ENCODE measurements at places on chromosomes 4 and X.

DNA sequence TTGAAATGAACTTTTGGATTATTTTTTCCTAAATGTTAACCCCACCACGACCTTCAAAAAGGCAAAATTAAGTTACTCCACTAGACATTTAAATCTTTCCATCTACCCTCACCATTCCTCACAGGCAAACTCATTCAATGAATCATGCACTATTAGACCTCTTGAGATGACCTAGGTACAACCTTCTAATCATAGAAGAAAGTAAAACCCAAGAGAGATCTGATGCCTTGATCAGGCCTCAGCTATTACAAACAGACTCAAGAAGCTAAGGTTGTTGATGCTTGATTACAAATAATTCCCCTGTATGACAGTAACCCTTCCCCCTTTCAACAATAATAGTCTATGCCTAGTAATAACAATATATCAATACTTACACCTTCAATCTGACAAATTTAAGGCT is 18.9 kb downstream of the TAPT1 start:
- DNase-seq = no peak

DNA sequence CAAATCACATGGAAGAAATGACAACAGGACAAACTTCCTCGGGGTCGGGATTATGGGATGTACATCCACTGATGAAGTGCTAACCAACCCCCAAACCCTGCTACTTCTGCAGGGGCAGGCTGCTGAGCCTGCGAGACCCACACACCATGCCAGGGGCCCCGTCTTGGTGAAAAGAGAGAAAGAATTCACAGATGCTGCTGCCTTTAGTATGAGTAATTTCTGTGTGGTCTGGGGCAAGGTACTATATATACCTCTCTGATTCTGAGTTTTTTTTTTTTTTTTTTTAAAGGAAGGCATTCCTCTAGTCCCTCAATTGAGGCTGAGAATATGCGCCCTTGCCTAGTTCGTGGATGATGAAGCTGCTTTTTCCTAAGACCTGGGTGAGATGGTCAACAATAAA is 24.8 kb downstream of the PDHA1 start:
- DNase-seq = no peak

DNA sequence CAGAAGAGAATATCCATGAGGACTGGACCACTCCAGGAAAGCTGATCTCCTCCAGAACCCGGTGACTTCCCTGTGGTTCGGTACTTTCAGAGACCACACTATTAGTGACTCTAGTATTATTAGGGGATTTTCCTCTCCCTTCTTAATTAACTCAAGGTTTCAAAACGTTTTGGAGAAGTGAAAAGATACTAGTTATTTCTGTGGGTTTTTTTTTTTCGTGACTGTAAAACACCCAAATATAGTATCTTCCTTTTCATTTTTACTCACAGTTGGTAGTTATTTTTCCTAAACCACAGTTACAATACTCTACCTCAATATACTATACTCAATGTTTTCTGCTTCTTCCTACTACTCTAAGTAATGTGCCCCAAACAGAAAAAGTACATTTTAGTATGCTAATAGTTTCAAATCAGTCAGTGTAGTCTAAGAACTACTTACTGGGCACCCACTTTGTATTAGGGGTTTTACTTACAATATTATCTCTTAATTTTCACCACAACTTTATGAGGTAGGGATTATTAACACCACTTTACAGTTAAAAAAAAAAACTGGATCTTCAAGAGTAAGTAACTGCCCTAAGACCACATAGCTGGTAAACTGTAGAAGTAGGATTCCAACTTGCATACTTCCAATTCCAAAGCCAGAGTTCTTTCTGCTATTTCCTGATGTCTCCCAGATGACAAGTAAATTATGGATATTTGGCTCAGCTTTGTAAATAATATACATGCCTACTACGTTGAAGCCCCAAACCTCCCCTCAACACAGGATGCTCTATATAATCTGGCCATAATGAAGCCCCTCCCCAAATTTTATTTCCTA is 45.0 kb downstream of the SLC9A7 start:
- no peak for DNase-seq

DNA sequence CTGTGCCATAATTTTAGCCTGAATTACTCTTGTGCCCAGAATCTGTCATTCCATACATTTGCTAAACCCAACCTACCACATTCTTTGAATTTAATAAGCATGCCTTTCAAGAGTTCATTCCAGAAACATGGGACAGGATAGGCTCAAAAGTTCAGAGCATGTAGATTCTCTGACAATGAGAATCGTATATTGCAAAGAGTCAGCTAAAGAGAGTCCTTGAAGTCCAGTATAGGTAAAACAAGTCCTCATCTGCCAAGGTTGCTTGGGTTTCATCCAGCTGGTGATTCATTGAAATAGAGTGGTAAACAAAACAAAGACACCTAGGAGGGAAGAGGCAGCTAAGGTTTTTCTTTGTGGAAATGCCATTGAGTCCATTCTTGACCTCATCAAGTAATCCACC is 249.3 kb upstream of the DIPK2B start:
- no peak for DNase-seq

GRCh38 chr4:120916937-120917336 is 5.6 kb downstream of the PRDM5 start:
- no peak for DNase-seq

DNA sequence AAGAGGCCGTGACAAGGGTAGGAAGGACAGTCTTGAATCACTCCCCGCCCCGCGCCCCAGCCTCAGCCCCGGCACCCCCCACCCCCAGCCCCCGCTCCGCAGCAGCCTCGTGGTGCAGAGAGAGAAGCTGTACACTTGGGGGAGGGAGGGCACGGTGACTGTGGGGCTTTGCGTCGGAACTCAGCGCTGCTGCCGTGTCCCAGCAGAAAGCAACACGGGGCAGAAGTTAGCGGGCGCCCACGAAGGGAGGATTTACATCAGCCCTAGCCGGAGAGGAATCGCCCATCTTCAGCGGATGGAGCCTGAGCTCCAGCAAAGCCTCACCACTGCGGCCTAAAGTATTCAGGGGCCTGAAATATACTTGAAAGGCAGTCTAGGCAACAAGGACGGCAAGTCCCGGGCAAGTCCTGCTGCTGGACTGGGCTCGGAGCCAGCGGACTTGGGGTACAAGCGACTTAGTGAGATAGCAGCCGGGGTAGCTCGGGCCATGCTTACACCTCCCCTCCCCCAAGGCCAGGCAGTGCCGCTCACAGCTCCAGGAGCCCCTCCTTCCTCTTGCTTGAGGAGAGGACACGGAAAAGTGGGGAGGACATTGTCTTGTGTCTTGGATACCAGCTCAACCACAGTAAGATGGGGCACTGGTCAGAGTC is 18.5 kb upstream of the OPN1LW start:
- DNase-seq = no peak

GRCh38 chr4:150683775-150684350 is 101.9 kb downstream of the MAB21L2 start:
- no peak for DNase-seq

GRCh38 chr4:99490286-99490685 is 20.5 kb upstream of the C4orf17 start:
- no peak for DNase-seq

GRCh38 chr4:142817442-142817841 is 28.7 kb downstream of the INPP4B start:
- peak; percentile 89 for DNase-seq

GRCh38 chr4:161949946-161950725 is 213.7 kb downstream of the FSTL5 start:
- no peak for DNase-seq

DNA sequence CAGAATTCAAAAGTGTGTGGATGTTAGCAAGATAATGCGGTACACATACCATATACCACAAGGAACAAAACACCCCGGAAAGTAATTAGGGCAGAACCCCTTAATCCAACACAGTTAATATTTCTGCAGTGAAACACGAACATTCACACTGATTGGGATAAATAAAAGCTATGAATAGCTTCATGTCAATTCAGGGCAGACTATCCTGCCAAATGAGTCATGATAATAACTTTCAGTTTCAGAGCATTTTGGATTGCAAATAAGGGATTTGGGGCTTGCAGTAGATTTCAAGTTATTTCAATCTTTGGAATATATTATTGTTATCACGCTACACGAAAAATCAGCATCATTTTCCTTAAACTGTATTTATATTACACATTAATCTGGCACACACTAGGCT is 24.3 kb downstream of the IRF2 start:
- no peak for DNase-seq

GRCh38 chr4:163920426-163920825 is 425.9 kb downstream of the TMA16 start:
- no peak for DNase-seq

- no peak for DNase-seq
Measured at GRCh38 chrX:8984231-8984630, 49.7 kb downstream of the FAM9B start.

DNA sequence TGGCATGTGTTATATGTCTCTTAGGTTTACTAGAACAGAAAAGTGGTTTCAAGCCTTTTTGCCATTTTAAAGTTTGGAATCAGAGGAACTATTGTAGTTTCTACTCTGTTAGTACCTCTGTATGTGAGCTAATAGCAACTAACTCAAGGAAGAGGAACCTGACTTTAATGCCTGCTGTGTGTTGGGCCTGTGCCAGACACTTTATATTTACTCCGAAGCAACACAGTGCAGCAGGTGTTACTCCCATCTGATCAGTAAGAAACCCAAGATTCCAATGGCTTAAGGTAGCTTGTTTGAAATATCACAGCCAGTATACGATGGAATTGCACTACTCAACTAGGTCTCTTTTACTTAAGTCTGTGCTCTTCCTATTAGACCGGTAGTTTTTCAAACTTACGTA is 79.2 kb downstream of the USP9X start:
- DNase-seq = no peak

DNA sequence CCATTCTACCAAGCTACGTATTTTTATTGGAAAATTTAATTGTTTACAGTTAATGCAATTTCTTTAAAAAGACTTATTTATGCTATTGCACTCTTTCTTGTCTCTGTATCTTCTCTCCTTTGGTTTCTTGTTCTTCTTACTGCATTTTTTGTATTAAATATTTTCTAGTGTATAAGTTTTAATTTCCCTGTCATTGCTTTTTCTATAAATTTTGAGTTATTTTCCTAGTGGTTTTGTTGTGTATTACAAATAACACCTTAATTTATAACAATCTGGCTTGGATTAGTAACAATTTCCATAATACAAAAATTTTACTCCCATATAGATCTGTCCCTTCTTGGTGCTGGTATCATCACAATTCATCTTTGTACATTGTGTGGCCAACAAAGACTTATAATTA is 303.5 kb upstream of the SPOCK3 start:
- DNase-seq = no peak

DNA sequence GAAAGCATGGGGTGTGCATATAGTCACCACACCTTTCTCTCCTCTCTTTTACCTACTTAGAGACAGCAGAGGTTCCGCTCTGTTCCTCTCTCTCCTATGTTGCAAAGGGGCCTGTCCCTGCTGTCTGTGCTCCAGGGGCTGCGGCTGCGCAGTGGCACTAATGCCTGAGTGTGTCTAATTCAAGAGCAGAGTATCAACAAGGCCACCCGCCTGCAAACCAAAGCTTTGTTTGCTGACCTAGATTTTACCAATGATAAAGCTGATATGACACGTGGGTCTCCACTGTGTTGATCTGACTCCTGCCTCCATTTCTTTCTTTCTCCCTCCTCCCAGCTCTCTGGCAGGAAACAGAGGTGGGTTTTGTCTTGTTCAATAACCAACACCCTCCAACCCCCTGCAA is 74.9 kb downstream of the NSG1 start:
- DNase-seq = no peak

GRCh38 chr4:187235456-187236170 is 512.0 kb upstream of the FAT1 start:
- DNase-seq = no peak

- DNase-seq = no peak
Measured at GRCh38 chr4:6932475-6932874, 22.8 kb downstream of the TBC1D14 start.

DNA sequence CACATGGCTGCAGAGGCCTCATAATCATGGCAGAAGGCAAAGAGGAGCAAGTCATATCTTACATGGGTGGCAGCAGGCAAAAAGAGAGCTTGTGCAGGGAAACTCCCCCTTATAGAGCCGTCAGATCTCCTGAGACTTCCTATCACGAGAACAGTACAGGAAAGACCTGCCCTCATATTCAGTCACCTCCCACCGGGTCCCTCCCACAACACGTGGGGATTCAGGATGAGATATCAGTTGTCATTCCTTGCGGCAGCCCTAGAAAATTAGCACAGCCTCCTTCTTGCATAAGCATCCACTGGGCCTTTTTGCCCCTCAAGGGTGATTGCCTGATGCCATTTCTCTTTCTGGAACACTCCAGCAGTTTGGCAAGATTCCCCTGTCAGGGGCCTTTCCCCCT is 61.7 kb upstream of the STX18 start:
- no peak for DNase-seq

- DNase-seq = no peak
Measured at GRCh38 chr4:102764901-102765300, 4.1 kb upstream of the MANBA start.
